Neuronal stem cell (in vitro differentiated cells): ENCODE measurements at places on chromosomes 2 and 18.

DNA sequence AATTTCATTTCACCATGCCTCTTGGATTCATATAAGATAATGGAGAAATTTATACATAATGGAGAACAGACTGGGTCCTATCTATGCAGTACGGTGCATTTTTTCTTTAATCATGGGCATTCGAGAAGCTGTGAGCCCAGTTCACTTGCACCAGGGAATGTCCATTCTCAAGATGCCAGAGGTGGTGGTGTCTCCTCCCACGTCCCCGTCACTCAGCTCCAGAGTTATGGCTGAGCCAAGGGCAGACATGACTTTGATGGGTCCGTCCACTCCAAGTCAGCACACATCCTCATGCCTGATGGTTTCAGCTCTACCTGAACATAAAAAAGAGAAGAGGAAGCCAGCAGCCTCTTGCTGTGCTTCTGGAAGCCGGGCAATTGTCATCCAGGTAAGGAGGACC, 42.1 kb upstream of the CREG2 start:
- DNase-seq = no peak

- DNase-seq = no peak
These were observed 18.9 kb downstream of the ATP8B1 start for GRCh38 chr18:57784034-57784800.

DNA sequence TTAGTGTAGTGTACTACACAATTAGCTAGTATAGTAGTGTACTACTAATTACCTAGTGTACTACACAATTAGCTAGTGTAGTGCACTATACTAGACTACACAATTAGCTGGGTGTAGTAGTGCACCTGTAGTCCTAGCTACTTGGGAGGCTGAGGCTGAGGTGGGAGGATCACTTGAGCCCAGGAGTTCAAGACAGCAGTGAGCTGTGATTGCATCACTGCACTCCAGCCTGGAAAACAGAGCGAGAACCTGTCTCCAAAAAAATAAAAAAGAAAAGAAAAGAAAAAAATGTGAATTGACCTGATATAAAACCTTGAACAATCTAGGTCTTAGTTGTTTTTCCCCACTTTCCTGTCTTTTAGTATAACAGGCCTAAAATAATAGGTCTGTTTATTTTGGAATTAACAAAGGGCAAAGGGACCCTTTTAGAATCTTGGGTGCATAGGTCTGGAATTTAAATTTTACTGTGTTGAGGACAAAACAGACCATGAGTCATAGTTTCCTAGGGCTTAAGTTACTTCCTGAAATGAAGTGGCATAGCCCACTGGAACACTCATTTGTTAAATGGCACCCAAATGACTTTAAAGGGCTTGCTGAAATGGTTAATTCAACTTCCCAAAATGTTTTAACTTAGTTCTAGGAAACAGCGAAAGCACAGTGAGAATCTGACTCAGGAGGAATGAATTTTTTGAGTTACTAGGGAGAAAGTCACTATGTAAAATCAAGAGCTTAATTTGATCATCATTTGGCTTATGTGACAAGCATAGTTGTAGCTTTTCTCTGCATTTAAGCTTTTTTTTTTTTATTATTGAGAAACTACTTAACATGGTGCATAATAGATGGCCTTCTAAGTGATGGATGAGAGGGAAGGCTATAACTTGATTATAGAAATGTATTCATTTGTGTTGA, 50.7 kb upstream of the ARL5A start:
- no peak for DNase-seq

DNA sequence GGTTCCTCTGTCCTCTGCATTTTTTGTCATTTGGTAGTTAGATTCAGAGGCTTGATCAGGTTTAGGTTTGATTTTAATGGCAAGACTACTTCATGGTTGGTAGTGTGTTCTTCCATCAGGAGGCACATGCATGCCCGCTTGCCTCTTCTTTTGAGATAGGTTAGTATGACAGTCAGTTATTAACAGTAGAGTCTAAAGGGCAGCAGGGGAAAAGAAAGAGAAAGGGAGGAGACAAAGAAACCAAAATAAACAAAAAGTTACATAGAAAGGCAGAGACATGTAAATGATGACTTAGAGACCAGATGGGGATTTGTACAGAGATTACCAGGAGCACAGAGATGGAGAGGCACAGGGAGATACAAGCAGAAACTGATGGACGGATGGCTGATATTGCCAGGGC, 10.2 kb upstream of the RMP24 start:
- no peak for DNase-seq

- DNase-seq = no peak
These were observed 36.2 kb downstream of the PTPN18 start for GRCh38 chr2:130391872-130392670.

DNA sequence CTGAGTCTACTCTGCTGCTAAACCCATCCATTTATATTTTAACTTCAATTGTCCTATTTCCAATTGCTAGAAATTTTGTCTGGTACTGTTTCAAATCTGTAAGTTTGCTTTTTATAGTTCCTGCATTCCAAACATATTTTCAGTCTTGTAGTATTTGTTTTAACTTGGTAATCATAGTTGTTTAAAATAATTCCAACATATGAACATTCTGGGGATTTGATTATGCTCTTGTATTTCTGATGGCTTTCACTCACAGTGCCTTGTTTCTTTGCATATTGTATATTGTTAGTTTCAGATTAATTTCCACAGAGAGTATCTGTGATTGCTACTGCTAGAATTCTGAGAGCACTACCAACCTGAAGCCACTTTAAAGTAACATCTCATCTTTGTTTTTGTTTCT, 202.4 kb downstream of the ETAA1 start:
- no peak for DNase-seq

DNA sequence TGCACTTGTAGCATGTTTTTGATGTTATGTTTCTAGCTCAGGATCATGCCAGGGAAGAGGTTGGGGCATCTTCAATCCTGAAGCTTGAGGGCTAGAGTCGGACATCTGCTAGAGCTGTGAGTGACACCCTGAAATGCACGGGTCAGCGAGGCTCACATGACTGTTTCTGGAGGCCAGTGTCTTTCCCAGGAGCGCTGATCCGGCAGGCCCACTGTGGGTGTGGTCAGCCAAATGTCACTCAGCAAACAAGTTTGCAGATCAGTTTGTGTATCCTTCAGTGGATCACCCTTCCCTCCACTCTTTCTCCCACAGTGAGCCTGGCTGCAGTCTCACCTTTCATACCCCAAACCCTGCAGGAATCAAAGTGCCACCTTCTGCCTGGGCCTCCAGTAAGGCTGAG, 23.0 kb upstream of the ARHGEF4 start:
- DNase-seq = no peak

DNA sequence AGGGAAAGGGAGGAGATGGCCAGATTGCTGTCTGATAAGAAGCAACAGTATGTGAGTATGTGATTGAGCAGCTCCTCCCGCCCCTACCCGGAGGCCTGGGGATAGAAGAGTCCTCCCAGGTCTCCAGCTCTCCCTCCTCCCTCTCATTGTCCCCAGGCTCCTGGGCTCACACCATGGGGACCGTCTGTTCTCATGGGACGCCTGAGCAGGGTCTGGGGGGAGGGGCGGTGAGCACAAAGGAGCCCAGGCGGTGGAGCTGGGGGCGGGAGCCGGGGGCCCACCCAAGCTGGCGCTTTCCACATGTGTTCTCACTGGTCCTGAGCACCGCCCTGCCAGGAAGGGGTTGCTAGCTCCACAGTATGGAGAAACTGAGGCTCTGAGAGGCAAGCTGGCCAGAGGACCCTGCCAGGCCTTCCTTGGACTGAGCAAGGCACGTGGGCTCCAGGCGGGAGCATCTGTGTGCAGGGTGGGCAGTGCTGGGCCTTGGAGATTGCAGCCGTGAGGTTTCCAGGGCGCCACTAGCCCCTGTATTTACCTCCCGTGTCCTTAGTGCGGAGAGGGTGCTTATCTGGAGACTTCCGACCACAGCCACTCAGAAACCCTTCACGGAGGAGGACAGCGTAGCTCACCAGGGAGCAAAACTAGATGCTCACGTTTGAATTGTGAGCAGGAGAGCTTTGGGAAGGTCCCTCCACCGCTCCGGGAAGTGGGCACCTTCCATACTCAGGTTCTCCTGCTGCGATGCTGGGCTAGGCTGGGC, 37.4 kb downstream of the PDIA6 start:
- DNase-seq = no peak

DNA sequence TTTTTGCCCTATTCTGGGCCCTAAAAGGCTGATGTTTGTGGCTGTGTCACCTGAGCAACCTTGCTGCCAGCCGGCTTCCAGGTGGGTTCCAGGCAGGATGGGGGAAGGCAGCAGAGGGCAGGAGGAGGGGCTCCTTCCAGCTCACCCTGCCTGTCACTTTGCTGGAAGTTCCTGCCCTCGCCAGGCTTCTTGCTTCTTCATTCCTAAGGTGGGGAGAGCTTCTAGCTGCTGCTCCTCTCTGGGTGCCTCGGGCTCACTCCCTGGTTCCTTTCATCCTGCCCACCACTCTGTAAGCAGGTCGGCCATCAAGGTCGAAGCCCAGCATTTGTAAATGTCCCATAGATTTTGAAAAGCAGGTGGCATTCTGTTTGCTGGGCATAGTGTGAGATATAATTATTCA, 249.4 kb upstream of the HS6ST1 start:
- no peak for DNase-seq

DNA sequence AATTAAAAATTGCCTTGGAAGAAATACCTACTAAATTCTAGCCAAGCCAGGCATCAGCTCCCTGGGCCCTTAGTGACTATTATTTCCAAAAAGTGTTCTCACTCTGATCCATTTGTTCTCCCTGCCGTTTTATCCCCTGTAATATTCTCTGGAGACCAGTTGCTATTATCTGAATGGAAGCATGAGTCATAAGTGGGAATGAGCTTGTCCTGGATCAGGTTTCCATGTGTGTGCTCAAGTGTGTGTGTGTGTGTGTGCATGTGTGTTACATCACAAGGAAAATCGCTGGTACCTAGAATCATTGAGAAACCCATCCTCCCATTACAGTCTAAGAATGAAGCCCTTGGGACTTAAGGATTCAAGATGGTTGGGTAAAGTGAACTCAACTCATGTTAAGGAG, 130.3 kb upstream of the CXCR4 start:
- DNase-seq = no peak

DNA sequence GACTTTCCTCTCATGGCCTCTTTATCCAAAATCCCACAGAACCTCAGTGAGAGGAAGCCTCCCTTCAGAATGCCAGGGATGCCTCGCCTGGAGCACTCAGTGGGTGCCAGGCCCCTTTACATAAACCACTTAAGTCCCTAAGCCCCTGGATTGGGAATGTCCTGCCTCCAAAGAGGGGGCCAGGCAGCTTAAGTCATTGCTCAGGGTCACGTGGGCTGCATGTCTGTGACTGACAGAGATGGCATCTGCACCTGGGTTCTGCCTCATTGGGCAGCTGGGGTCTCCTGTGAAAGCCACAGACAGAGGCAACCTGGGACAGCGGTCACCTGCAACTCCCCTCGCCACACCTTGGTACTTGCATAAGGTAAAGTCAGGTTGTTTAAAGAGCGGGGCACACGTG, 93.5 kb downstream of the MYT1L start:
- DNase-seq = no peak

DNA sequence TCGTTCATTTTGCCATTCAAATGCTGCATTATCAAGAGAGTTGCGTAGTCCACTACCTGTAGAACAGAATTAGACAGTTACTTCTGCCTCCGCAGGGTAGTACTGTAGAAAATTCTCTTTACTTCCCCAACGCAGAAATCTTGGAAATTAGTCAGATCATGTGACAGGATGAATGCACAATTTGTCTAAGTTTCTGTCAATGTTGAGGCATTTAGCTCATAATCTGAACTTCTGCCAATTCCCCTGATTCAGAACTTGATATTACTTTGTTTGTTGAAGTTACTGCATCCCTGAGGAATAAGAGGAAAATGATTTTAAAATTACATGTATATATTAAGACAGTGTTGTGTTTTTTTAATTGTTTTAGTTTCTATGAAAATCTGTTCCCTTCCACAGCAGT, 83.4 kb downstream of the TTC27 start:
- no peak for DNase-seq

DNA sequence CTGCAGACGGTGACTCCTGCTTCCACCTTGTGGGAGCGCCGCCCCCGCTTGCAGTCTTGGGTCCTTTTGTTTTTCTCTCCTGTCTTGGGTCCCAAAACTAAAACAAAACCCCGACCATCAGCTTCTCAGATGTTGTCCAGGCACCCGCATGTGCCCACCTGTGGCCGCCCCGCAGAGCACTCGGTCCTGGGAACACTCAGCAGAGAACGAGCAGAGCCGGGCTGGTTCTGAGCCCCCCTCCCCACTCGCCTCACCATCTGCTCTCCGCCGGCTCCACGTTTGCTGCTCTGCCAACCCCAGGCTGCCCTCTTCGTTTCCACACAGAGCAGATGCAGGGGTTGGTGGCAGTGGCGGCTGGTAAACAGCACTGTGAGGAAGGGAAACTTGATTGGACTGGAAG, 38.5 kb downstream of the CTDP1 start:
- no peak for DNase-seq

GRCh38 chr2:11753452-11753885, 7.0 kb downstream of the LPIN1 start:
- no peak for DNase-seq

DNA sequence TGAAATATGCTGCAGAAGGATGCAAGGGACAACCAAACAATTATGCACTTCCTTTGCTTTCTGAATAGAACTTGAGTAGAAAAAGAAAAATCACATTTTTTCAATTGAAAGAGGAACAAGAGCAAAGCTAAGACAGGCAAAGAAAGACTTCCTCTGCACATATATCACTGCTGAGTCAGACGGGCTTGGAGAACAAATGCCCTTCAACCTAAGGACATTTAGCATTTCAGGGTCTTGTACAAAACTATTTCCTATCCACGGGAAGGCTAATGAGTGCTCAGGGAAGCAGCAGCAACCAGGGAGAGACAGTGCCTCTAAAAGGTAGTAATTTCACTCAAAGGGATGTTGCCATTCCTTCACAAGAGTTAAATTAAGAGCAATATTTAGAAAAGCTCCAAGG, 570.0 kb upstream of the GCFC2 start:
- DNase-seq = no peak

DNA sequence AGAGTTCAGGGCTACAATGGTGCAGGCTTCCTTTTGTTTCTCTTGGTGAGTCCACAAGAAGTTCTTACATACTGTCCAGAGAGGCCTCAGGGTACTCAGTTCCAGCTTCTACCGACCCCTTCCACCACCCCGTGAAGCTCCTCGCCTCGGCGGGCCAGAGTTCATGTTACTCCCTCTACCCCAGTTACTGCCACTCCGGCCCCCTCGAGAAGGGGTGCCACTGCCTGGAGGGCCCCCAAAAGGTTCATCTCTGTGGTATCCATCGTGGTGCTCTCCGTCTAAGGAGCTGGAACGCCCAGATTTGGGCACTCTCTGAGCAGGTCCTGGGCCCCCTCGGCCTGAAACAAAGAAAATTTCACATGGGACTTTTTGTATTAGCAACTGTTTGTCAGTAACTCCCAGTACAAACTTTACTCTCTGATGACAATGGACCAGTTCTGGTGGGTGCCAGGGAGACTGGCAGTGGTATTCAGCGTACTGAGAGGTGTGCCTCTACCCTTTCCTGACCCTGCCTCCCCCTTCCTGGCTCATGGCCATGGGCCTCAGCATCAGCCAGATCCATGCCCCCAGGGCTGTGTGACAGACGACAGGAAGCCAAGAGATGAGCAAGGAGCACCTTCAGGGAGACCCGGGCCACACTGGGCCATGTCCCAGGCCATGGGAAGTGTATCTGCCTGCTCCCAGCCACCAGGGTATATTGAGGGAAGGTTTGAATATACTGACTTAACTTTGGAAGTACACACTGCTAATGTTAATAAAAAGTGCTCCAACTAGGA, 5.1 kb downstream of the SFT2D3 start:
- DNase-seq = no peak
